ENCODE measurements at places on chromosomes 7 and 10.
A peak's percentile ranks its signal among the peaks of the same experiment; 100 is the strongest.

DNA sequence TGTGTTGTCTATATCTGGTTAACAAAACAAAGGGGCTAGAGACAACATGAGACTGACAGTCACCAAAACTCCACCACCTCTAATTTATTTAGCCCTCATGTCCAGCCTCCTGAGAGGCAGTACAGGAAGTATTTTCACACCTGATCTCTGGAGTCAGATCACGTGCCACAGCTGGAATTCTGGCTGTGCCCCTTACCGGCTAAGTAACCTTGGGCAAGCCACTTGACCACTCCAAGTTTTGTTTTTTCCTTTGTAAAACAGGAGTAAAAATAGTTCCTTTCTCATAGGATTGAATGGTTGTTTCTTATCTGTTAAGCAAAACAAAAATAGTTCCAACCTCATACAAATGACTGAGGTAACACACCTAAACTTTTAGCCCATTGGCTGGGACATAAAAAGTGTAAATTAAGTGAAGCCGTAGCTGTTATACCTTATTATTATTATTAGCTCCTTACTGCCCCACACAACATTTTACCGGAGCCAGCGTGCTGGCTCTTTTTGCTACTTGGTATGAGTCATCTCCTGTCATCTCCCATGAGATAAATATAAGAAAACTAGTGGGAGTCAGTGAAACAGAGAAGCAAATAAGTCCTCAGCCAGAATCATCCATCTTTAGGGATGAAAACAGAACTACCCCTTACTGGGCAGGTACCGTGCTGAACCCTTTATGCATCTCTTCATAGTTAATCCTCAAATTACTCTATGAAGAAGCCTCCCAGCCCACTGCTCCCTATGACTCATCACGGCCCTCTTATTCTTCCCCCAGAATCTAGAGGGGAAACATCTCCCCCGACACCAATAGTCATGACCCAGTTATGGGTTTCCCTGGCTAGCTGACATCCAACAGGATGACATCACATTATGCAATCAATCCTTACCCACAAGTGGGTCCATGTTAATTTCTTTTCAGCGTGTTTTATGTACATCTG lies 44.9 kb downstream of the PPP1R3C start:
- no peak for DNase-seq

GRCh38 chr10:107417446-107417845 lies 252.9 kb upstream of the SORCS1 start:
- no peak for DNase-seq

GRCh38 chr10:32964270-32964669 lies 6.2 kb upstream of the ITGB1 start:
- DNase-seq = no peak

DNA sequence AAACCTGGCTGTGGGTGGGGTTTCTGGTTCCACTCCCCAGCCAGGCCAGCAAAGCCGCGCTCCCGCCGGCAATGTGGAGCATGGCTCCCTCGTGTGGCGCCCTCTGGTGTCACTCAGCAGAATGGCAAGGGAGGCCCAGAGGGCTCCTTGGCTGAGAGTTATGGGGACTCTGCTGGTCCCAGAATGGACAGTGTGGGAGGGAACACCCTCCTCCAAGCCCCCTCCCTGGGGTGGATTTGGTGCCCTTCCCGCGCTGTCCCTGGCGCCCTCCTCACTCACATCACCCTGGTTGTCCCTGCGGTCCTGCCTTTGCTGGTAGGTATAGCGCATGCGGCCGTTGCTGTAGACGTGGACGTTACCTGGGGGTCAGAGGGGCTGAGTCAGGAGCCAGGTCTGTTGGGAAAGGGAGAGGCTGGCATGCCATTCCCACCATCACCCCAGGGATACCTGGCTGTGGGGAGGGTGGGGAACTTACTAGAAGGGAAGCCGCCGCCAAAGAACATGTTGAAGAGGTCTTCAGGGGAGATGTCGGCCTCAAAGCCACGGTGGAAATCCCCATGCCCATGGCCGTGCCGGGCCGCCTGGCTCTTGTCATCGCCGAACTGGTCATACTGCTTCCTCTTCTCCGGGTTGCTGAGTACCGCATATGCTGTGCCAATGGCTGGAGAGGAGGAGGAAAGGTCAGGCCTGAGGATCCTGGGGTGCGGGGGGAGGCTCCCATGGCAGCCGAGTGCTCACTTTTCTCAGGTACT lies 14.0 kb downstream of the DNAJB12 start:
- peak; percentile 59 for DNase-seq

- DNase-seq = no peak
Measured at GRCh38 chr10:26407406-26407969, 30.7 kb upstream of the APBB1IP start.

DNA sequence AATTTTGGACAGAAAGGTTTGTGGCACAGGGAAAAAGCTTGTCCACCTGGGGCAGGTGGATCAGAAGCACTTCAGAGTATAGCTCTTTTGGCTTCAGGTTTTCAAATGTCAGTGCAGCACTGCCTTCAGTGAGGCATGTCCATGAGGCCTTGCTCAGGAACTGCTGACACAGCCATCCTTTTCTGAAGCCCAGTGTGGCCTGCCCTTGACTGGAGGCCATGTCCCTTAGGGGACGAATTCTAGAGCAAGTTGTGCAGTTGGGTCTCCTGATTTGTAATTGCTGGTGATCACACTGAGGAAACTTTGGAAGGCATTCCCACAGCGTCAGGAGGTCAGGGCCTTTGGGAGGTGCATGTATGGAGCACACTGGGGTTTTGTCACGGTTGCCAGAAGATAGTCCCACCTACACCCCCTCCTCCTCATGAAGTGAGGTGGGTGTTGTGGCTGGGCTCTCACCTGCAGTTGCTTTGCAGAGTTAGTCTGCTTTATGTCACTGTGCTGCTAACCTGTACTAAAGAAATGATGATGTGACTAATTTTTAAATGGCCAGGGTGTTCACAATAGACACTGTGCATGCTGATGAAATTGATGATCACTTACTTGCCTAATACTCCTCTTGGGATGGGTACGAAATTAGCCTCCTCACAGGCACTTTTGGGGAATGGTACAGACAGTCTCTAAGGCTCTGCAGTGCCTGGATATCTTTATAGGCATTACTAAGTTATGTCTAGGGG lies 41.7 kb downstream of the OGDH start:
- DNase-seq = no peak

DNA sequence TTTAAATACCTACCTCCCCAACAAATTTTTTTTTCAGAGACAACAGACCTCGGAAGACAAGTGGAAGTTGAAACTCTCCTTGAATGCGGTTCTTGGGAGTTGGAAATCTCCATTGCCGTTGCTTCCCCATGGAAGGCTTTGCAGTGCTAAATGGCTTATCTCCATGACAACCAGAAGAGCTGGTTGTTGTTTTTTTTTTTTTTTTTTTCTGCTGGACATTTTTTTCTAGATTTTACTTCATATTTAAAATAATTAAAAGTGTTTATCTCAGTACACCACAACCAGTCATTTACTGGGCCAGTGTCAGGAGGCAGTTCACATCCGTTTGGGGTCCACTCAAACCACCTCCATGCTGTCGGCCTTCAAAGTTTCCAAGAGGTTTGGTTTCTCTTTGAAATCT lies 348.5 kb upstream of the PRKCQ start:
- no peak for DNase-seq

DNA sequence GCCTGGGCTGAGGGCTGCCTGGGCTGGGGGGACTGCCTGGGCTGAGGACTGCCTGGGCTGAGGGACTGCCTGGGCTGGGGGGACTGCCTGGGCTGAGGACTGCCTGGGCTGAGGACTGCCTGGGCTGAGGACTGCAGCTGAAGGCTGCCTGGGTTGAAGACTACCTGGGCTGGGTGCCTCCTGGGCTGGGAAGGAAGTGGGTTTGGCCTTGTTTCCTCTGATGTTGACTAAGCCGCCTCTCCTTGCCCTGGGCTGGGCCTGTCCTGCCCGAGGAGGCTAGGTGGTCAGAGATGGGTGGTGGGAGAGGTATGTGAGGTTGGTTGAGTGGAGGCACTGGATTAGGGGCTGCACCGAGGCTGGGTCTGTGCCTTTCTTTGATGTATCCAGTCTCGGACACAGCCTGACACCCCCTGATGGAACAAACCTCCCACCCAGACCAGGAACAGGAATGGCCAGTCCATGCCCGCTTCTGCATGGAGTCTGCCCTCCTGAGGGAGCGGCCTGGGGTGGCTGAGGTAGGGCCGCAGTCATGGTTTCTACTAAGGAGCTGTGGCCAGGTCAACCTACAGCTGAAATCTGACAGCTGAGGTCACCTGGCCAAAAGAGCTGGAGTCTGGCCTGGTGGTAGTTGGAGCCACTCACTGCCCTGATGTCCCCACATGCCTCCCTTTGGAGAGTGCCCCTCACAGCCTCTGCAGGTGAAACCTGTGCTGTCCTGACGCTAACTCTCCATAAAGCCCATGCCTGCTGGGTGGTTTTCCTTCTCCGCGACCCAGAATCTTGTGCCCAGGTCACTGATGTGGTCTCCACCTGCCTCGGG lies 22.3 kb downstream of the SCART1 start:
- no peak for DNase-seq

DNA sequence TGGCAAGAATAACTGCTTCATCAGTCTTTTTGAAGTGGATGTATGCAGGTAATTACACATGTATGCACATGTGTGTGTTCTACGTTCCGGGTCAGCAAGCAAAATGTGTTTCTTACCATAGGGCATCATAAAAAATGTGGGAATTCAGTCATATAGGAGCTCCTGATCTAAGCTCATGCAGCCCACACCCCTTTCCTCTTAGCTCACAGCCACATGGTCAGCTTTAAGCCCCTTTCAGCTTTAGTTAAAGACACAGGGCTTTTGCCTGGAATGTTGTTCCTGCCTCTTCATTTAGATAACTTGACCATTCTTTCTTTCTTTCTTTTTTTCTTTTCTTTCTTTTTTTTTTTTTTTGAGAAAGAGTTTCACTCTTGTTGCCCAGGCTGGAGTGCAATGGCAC lies 258.1 kb downstream of the RPS24 start:
- no peak for DNase-seq

Data from stimulated activated CD4-positive, alpha-beta T cell treated with anti-CD3 and anti-CD28 coated beads, Interleukin-1b, Interleukin-23, amount 100 ng/mL, for 1 hour (primary cell).